ENCODE measurements at places on chromosomes 5 and 9.

GRCh38 chr5:175470781-175471180 is 7.6 kb upstream of the SFXN1 start:
- DNase-seq, result no peak

GRCh38 chr5:78549043-78549442 is 99.5 kb downstream of the LHFPL2 start:
- DNase-seq, result no peak

GRCh38 chr9:110303133-110303532 is 34.5 kb downstream of the TXNDC8 start:
- DNase-seq, result no peak

GRCh38 chr9:87869082-87869481 is 13.6 kb upstream of the SPATA31E1 start:
- DNase-seq, result no peak

DNA sequence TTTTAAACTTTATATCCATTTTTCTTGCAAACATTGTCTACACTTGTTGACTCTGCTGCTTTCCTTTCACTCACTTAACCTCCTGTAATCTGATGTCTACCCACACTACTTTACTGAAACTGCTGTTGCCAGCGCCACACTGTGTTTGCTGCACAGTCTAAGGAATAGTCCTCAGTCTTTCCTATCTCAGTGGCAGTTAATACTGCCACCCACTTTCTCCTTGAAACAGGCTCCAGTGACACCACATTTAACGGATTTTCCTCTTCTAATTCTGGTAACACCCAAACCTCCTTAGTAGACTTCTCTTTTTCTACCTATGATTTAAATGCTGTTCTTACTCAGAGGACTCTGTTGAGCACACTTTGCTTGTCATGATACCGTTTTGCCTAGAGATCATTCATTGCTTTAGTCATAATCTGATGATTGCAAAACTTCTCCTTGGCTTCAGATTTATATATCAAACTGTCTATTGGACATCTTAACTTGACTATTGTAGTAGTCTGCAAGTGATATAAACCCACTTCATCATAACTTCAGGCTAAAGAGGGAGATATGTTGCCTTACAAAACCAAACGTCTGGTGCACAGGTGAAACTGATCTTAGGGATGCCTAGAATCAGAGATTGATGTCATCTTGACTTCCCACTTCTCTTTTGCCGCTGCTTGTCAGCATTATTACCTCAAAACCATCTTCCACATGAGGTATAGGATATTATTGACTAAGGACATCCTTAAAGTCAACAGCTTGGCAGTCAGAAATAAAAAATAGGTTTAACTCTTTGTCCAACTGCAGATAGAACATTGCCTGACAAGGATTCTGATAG is 94.1 kb downstream of the CDC42SE2 start:
- no peak for DNase-seq

- no peak for DNase-seq
Observed at GRCh38 chr9:106035806-106036205, 341.5 kb downstream of the TMEM38B start.

DNA sequence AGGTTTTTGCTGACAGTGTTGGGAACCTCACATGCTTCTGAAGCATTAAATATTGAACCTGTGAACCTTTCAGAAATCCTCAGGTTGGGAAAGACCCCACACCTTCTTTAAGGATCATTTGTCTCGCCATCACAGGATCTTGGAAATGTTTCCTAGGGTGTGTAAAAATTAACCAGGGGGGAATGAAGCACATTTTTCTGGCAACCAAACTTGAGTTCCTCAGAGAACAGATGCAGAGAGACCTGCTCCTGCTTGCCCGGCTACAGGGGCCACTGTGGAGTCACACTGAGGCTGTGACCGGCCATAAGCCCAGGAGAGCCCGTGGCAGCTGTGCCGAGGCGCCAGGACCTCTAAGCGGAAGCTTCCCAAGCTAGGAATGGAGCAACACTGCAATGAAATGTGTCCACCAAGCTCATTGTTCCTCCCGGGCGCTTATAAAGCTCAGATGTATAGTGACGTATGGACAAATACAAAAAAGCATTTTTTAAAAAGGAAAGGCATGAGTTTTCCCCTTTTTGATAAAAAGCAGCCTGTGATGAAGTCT is 7.7 kb downstream of the CXCL14 start:
- DNase-seq, result no peak

GRCh38 chr9:91220021-91220420 is 141.7 kb downstream of the AUH start:
- no peak for DNase-seq

- no peak for DNase-seq
Observed at GRCh38 chr5:172188893-172189692, 1.1 kb upstream of the STK10 start.

DNA sequence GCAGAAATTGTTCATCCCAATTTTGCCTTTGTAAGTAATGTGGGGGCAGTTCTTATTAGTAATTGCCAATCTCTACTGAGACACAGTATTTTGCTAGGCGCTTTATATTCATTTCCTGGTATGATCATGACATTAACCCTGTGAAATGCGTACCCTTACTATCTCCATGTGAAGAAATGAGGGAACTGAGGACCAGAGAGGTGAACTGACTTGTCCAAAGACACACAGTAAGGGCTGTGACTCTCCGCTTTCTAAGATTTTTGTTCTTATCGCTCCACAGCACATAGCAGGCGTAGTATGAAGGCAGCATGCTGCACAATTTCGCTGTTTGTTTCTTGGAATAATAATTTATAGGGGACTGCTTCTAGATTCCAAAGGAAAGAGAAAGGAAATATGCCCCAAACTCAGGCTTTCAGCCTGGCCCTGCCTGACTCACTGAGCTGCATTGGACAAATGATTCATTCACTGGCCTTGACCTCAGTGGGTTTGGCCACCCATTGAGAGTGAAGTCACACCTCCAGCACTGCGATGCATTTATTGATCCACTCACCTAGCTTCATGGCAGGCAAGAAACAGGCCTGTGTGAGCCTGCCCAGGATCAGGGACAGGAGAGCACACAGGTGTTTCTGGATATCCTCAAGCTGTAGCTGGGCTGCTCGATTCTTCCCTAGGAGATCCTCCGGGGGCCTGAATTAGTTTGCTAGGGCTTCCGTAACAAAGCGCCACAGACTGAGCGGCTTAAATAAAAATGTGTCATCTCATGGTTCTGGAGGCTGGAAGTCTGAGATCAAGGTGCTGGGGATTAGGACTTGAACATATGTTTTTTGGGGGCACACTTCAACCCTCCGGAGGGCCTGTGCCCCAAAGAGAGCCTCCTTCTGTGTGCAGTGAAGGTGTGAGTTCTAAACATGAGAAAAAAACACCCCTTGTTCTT is 7.2 kb upstream of the DUSP1 start:
- DNase-seq, result no peak

DNA sequence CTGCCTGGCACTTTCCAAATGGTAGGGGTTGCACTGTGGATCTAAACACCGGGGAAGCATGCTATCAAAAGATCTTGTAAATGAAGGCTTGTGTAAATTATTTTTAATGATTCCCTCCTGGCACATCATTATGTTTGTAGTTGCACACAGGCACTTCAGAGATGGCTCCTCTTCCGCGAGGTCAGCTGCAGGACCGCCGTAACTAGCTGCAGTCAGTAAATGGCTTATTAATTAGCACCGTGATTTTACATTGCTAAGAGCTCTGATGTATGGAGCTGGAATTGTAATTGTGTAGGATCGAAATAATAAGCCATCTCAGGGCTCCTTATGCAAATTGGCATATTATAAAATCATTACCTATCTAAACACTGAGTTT is 397.6 kb upstream of the IRX1 start:
- no peak for DNase-seq

- no peak for DNase-seq
Observed at GRCh38 chr5:40678460-40679147, 1.1 kb upstream of the PTGER4 start.

DNA sequence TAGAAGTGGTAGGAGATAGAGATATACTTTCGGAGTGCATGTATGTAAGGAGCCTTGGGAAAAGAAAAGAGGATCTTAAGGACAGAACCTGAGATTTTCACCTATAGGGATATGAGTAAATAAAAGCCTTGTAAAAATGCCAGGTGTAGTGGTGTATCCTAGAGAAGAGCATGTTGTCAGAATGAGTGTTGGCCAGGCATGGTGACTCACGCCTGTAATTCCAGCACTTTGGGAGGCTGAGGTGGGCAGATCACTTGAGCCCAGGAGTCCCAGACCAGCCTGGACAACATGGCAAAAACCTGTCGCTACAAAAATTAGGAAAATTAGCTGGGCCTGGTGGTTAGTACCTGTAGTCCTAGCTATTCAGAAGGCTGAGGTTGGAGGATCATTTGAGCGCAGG is 76.0 kb downstream of the IPO11 start:
- no peak for DNase-seq

DNA sequence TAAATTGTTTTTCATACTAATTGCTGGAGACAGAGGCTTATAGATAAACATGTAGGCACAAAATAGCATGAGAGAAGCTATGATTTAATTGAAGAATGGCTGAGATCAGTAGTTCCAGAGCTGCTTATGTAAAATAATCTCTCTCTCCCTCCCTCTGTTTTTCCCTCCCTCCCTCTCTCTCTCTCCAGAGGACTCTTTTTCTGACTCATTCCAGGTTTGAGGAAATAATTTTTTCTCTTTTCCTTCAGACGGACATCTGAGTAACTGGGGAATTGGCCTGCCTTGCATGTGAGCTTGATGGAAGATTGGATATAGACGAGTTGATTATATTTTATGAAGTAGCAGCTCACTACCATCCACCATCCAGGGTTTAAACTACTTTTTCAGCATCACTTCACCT is 35.5 kb downstream of the KCTD16 start:
- DNase-seq, result no peak

- no peak for DNase-seq
Observed at GRCh38 chr5:135162661-135163265, 128.7 kb upstream of the PITX1 start.

GRCh38 chr5:33105521-33105941 is 335.2 kb upstream of the TARS1 start:
- DNase-seq, result no peak

GRCh38 chr5:88298425-88298824 is 29.8 kb upstream of the TMEM161B start:
- no peak for DNase-seq

GRCh38 chr9:125744616-125745015 is 2.6 kb upstream of the PBX3 start:
- no peak for DNase-seq

GRCh38 chr5:163908253-163908652 is 402.8 kb downstream of the MAT2B start:
- no peak for DNase-seq

DNA sequence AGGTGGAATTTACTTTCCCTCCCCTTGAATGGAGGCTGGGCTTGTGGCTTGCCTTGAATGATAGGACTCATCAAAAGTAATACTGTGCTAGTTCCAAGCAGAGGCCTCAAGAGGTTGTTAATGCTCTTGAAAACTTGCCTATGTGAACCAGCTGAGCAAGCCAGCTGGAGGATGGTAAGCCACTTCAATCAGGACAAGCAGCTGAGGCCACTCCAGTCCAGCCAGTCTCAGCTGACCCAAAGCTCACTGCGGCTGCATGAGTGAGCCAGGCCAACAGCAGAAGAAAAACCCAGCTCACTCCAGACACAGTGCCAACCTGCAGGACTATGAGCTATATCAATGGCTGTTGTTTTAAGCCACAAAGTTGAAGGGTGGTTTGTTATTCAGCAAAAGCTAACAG is 182.8 kb downstream of the MCTP1 start:
- DNase-seq, result no peak

DNA sequence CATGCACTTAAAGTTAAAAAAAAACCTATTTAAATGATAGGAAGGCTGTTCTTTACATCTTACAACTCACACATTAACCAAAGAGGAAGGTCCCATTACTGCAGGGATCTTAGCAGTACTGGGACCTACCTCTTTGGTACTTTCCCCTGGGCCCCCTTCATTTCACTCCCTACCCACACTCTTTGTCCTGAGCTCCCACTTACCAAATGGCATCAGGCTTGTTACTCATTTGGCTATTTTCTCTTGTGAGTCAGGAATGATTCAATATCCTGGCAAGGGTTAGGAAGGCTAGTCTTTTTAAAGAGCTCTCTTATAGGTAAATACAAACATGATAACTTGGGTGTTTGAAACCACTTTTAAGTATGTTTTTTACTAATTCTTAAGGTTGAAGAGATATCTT is 117.4 kb upstream of the ELL2 start:
- DNase-seq, result no peak
